ENCODE measurements at places on chromosomes 5 and 9. TPM values are rescaled to one million over a fixed set of nuclear protein-coding genes. Genes with fewer than 3 reads are reported as not detected.

DNA sequence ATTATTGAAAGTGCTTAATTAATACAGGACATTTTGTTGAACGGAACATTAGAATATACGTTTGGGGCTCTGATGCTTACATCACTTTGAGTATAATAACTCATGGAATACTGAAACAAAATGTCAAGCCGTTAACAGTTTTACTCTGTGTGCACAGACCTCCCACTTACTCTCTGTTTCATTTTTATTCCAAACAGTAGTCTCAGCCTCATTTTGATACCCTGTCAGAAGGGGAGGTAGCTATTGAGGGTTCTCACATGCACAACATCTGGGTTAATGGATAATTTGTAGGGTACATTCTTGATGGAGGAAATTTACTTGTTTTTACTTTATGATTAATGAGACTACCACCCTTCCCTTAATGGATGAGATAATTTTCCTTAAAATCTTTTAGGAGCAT lies 59.0 kb downstream of the SCAMP1 start:
- no peak for DNase-seq

- no peak for DNase-seq
Observed at GRCh38 chr5:55702598-55703345, 9.4 kb downstream of the SLC38A9 start.

DNA sequence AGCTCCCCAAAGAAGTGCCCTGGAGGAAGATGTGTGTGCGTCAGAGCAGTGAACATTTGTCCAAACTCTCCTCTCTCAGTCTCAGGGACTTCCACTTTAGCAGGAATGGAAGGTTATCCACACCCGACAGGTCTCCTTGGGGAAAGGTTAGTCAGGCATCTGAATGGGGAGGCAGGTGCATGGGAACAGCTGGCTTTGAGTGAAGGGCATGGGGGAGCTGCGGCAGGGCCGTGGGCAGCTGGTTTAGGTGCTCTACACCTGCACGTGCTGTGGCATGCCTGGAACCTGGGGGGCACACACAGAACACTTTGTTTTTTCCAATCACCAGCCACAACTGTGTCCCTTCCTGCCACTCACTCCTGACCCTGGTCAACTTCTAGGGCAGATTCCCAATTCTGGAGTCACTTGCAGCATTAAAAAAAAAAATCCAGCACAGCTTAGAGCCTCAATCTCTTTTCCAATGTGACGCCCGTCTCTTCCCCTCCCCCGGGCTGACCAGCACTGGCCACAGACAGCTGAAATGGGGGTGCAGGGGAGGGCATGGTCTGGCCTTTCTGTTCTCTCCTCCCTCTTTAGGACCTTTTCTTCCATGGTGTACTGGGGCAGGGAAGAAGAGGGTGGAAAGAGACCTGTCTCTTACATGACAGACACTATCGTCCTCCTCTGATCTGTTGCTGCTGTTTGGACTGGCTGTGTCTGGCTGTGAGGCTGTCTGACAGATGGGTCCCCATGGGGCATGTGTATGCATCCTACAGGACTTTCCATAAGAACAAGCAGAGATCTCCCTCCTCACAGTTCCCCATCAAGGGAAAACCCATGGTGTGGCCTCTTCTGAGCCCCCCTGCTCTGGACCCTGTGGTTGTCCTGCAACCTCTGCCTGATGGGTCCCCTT lies 9.5 kb upstream of the IL3 start:
- no peak for DNase-seq

DNA sequence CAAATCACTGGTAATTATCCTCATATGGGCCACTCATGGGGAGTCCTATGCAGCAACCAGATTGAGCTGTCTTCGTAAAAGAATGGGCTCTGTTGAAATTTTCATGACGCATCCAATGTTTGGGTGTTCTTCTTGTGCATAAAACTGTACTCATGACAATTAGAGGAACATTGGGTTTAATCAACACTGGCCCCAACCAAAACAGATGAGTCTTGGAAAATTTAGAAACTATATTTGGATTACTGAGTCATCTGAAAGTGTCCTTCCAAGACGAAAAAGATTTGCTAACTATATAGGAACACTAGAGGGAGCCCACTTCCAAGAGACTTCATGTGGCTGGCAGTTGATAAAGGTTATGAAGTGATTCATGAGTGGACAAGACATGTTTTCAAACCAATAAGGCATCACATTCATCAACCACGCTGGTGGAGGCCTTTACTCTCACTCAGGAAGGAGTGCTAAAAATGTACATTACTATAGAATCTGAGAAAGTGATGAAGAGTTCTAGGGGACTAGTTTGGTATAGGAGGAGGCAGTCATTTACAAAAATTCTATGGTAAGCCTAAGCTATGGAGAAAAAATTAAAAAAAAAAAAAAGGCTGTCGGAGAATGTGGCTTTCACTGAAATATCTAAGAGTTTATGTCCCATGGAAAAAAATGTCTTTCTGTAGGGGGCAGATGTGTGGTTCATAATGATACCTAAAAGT lies 313.5 kb downstream of the PRDM9 start:
- no peak for DNase-seq

- peak; percentile 8 for DNase-seq
Observed at GRCh38 chr5:40385544-40385943, 294.2 kb upstream of the PTGER4 start.

DNA sequence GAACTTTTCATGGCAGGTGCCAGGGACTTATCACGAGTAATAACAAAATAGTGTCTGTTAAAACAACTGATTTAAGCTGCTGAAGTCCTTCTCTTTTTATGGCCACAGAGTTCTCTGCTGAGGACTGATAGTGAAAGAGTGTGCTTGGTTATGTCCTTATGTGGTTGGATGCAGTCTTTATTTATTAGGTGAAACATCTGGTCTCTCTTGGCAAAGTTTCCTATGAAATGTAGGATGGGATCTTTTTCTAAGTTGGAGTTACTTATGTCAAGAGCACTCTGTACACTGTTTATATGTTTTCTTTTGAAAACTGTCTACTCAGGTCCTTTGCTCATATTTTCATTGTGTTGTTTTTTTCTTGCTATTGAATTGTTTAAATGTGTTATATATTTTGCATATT lies 1816.1 kb upstream of the C9orf72 start:
- no peak for DNase-seq

- DNase-seq = no peak
Observed at GRCh38 chr9:123438821-123439220, 82.8 kb downstream of the CRB2 start.

DNA sequence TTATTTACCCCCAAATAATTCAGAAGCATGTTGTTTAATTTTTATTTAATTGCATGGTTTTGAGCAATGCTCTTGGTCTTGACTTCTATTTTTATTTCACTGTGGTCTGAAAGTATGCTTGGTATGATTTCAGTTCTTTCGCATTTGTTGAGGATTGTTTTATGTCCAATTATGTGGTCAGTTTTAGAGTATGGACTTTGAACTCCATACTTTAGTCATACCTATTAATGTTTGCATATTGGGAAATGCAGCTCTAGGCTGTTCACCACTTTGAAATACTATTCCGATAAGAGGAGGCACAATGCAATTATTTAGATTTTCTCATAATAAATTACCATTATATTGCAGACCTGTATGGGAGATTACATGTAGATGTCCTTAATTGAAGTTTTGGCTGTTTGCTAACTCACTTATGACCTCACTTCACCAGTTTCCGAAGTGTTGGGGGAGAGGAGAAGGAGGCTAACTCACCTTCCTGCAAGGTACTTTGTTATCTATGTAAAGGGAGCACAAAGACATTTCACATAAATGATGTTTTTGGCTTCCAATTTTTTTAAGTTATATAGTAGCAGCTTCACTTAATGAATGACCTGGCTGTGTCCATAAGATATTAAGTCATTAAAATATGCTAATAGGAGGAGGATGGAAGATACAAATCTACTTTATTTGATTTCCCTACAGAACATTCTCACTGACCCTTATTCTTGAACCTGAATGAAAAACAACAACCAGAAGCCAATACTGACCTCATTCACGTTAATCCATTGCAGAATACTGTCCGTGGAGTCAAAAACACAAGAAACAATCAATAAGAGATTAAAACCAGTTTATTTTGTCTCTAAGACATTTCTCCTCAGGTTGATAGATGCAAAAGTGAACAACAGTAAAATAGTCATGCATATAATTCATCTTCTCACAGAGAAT lies 970.3 kb upstream of the ARRDC3 start:
- no peak for DNase-seq

DNA sequence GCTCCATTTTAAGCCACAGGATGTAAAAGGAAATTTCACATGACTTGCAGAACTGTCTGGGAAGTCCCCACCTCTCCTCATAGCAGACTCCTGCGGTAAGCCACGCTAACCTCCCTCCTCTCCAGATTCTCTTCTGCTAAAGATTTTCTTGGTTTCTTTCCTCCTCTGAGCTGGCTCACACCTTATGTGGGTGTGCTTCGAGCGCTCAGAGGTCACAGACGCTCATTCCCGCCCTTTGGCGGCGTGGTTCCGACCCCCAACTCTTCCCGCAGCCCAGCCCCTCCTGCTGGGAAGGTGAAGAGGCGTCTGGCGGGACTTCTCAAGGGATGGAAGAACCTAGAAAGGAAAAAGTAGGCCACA lies 32.9 kb upstream of the CDK20 start:
- DNase-seq = no peak

DNA sequence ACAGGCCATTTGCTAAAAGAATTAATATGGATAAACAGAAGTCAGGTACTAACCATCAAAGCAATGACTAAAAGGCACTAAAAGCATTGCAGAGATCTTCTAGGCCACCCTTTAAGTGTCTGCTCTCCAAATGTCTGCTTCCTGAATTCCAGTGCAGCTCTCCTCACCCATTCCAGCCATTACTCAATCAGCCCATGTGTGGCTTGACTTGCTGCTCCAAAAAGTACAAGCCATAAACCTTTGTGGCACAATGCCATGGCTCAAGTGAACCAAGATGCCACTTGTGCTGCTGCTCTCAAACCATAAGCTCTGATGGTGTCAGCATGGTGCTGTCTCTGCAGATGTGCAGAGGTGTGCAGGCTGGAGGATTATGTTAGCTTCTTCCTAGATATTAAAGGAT lies 290.2 kb upstream of the POU5F2 start:
- DNase-seq = no peak

DNA sequence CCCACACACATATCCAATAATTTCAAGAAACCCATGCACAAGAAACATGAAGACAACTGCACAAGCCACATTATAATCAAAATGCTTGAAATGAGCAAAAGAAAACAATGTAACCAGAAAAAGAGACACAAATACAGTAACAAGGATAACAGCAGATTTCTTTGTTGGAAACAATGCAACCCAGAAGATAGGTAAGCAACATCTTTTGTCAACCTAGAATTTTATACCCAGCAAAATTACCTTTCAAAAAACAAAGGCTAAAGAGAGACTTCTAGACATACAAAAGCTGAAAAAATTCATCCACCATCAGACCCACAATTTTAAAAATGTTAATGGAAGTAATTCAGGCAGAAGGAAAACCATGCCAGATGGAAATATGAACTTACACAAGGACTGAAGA lies 5.0 kb upstream of the COL23A1 start:
- no peak for DNase-seq

- no peak for DNase-seq
Observed at GRCh38 chr9:87725356-87725899, 491 bp upstream of the CTSL start.

DNA sequence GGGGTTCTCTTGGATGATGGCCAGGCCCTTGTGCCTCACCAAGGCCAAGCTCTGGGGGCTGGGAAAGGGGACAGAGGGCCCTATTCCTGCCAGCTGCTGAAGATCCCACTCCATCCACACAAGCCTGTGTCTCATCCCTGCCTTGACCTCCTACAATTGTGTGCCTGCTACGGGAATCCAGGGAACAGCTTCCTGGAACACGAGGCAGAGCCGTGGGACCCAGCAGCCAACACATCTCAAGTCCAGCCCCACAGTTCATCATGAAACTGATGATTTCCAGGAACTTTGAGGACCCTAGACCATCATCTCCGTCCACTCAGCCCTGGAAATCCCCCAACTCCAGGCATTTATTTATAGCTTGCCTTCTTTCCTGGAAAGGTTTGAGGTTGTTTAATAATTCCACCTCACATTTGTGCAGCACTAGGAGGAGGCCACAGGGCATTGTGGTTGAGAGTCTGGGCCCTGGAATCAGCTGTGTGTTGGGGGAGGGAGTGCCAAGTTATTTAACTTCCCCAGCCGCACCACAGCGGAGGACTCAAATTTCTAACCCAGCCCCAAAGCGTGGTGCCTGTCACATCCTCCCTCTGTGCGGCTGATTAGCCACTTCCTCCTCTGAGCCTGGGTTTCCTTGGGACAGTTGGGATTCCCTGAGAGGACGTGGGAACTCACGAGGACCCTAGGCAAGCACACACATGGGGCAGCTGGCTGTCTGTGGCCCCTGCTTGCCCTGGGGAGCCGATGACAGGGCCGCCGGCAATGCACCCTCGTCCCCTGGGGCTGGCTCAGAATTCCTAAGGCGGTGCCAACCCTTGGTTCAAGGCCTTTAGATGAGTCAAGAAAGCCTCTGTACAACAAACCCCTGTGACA lies 58.2 kb upstream of the GGTA1 start:
- peak; percentile 71 for DNase-seq

DNA sequence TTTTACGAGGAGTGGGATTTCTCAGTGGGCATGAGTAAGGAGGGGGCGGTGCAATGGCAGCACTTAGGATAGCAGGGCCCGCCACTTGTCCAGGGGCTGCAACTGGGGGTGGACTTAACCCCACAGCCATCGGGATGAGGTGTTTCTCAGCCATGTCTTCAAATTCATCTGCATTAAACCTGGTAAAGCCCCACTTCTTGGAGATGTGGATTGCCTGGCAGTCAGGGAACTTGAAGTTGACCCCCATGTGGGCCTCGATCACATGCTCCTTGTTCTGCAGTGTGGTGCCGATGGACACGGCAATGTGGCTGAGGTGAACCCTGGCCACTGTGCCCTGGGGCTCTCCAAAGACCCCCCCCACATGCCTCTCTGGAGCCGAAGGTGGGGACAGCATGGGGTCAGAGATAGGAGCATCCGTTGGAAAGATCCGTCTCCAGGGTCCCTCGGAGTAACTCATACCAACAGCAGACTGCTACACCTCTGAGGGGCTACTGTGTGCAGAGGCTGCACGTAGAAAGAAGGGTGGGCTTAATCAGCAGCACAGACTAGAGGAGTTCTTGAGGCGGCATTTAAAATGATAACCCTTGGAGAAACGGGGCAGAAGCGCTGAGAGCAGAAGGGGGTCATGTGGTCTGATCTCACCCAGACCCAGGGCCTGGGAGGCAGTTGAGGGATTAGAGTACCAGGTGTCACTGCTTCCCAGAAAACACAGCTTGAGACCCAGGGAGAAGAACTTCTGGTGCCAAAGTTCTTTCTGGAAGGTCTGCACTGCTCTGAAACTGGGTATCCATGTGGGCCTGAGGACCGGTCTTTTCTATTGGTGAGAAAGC lies 141.4 kb downstream of the MTX3 start:
- DNase-seq = no peak

The PRRX2 gene
- 15.0 TPM for polyA plus RNA-seq

The RECK gene
- 103 TPM for polyA plus RNA-seq

All from AG04450 (cell line).